SJCRH30 (cell line): ENCODE measurements at places on chromosomes 7 and 10.

GRCh38 chr7:36400606-36401005 is 10.9 kb downstream of the ANLN start:
- no peaks in the 10 kb centered on the region for H3K27me3 ChIP-seq
- H3K4me1 ChIP-seq: no peaks in the 10 kb centered on the region; the same call in 1 of the 2 replicates
- no peak for DNase-seq
- no peak overlapping the region for H3K4me3 ChIP-seq
- peaks cover 92% of the 10 kb centered on the region for H3K36me3 ChIP-seq

GRCh38 chr7:70178787-70179186 is 580.5 kb downstream of the AUTS2 start:
- no peak for DNase-seq
- H3K36me3 ChIP-seq: no peaks in the 10 kb centered on the region

- no peaks in the 10 kb centered on the region for H3K4me1 ChIP-seq
- H3K27ac ChIP-seq: no peak overlapping the region
- no peaks in the 10 kb centered on the region for H3K36me3 ChIP-seq
- no peaks in the 10 kb centered on the region for H3K27me3 ChIP-seq
Measured at GRCh38 chr10:30391266-30391665, 42.2 kb upstream of the MTPAP start.

GRCh38 chr10:930625-931325 is 730 bp downstream of the LARP4B start:
- H3K4me3 ChIP-seq: peak overlapping the region; percentile 64
- H3K36me3 ChIP-seq: no peaks in the 10 kb centered on the region; the same call in 1 of the 2 replicates
- DNase-seq: no peak
- H3K27ac ChIP-seq: no peak overlapping the region; the same call in 1 of the 2 replicates

- no peaks in the 10 kb centered on the region for H3K27me3 ChIP-seq
- H3K4me1 ChIP-seq: peaks cover 5% of the 10 kb centered on the region; the same call in 1 of the 2 replicates
- H3K4me3 ChIP-seq: 0 out of 2 replicates have a peak overlapping the region, but pooled peaks have one; percentile 10
- peak; percentile 64 for DNase-seq
Measured at GRCh38 chr10:84424731-84425167, 96.4 kb downstream of the CCSER2 start.

GRCh38 chr10:66837990-66838389 is 87.8 kb upstream of the LRRTM3 start:
- H3K27ac ChIP-seq: no peak overlapping the region
- H3K4me1 ChIP-seq: peaks cover 4% of the 10 kb centered on the region; the same call in 1 of the 2 replicates
- no peaks in the 10 kb centered on the region for H3K27me3 ChIP-seq
- H3K36me3 ChIP-seq: no peaks in the 10 kb centered on the region
- H3K4me3 ChIP-seq: no peak overlapping the region

GRCh38 chr7:28779954-28780353 is 178.2 kb downstream of the TRIL start:
- DNase-seq: no peak
- peaks cover 14% of the 10 kb centered on the region for H3K4me1 ChIP-seq
- H3K4me3 ChIP-seq: no peak overlapping the region
- no peaks in the 10 kb centered on the region for H3K36me3 ChIP-seq

DNA sequence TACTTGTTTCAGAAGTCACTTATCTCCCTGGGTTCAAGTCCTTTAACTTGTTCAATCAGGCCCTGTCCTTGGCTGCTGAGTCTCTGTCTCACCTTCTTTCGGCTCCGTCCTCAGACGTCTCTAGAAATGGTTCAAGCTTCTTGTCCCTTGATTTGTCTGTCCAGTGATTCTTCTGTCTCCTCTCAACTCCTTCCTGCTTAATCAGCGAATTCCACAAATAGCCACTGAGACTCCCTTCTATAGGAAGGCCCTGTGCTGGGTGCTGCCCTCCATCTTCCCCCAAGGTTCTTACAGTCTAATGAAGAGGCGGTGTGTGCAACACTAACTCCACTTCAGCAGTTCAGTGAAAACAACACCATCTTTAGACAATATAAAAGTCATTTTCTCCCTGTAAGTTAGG is 12.7 kb downstream of the FAM241B start:
- no peaks in the 10 kb centered on the region for H3K36me3 ChIP-seq
- no peaks in the 10 kb centered on the region for H3K27me3 ChIP-seq
- no peak for DNase-seq
- H3K4me1 ChIP-seq: no peaks in the 10 kb centered on the region
- H3K27ac ChIP-seq: no peak overlapping the region

DNA sequence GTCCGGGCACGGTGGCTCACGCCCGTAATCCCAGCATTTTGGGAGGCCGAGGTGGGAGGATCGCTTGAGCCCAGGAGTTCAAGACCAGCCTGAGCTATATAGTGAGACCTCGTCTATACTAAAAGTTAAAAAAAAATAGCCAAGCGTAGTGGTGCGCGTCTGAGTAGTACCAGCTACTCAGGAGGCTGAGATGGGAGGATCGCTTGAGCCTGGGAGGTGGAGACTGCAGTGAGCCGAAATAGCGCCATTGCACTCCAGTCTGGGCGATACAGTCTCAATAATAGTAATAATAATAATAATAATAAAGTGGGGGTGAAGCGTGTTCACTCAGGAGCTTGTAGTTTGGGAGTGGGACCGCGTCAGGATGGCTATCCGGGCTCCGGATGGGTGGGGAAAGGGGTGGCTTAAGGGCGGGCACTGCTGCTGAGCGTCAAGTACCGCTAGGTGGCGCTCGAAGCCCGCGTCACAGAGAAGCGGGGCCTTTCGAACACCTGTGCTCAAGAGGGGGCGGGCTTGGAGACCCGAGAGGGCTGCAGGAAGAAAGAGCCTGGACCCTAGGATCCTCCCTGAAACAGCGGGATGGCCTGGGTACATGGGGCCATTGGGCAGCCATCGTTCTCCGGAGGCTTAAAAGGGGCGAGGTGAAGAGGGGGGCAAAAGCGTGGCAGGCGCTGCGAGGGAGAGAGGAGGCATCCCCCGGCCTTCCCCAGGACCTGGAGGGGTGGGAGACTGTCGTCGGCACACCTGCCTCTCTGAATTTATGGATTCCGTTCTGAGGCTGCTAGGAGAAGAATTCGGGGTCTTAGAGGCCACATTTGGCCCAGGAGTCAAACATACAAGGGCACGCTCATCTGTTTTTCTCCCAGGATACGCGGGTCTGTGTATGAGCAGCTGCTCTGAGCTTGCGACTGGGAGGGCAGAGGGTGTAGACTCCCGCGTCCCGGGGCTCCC is 14.5 kb downstream of the LBX1 start:
- no peaks in the 10 kb centered on the region for H3K27me3 ChIP-seq
- peak overlapping the region; percentile 59 for H3K4me3 ChIP-seq
- no peaks in the 10 kb centered on the region for H3K36me3 ChIP-seq
- peak; percentile 97 for DNase-seq
- H3K4me1 ChIP-seq: peaks cover 11% of the 10 kb centered on the region; the same call in 1 of the 2 replicates
- H3K27ac ChIP-seq: no peak overlapping the region; the same call in 1 of the 2 replicates

DNA sequence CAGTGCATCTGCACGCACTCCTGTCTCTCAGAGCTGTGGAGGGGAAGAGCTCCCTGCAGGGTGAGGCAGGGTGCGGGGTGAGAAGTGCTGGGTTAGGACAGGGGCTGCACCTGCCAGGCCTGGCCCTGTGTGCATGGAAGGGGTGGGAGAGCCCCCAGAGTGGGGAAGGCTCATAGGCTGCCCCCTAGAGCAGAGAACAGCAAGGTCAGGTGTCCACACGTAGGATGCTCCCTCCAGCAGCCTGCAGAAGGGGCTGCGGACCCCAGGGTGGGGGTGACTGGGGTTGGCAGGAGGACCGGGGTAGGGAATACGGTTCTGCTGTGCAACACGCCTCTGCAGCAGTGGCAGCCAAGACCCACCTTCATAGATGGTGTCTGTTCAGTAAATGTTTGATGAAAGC is 208.6 kb downstream of the PTPRN2 start:
- no peak overlapping the region for H3K4me3 ChIP-seq
- H3K27ac ChIP-seq: no peak overlapping the region
- DNase-seq: no peak
- H3K36me3 ChIP-seq: no peaks in the 10 kb centered on the region
- H3K27me3 ChIP-seq: peaks cover 6% of the 10 kb centered on the region; the same call in 1 of the 2 replicates

GRCh38 chr7:32266932-32267475 is 196.8 kb upstream of the PDE1C start:
- peaks cover 21% of the 10 kb centered on the region for H3K27me3 ChIP-seq
- no peak overlapping the region for H3K27ac ChIP-seq
- no peaks in the 10 kb centered on the region for H3K36me3 ChIP-seq
- no peak overlapping the region for H3K4me3 ChIP-seq
- no peaks in the 10 kb centered on the region for H3K4me1 ChIP-seq

- H3K36me3 ChIP-seq: no peaks in the 10 kb centered on the region
- peaks cover 44% of the 10 kb centered on the region for H3K4me1 ChIP-seq
- H3K27me3 ChIP-seq: no peaks in the 10 kb centered on the region
- H3K27ac ChIP-seq: peak overlapping the region; percentile 6; the same call in 1 of the 2 replicates
Measured at GRCh38 chr10:102668326-102669107, 24.2 kb downstream of the TRIM8 start.

DNA sequence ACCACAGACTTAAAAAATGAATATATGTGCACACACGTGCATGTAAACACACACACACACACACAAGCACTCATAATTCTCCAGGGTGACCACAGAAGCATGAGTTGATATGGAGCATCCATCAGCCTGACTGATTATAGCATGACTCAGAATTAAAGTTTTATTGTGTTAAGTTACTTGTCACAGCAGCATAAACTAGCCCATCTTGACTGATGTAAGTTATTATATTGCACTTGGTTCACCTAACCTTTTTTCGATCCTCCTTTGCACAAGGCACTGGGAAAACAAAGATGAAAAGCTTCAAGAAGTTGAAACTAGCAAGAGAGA is 18.8 kb upstream of the SLC35G1 start:
- peaks cover 12% of the 10 kb centered on the region for H3K4me1 ChIP-seq
- H3K36me3 ChIP-seq: no peaks in the 10 kb centered on the region
- no peak for DNase-seq
- H3K4me3 ChIP-seq: no peak overlapping the region
- no peaks in the 10 kb centered on the region for H3K27me3 ChIP-seq

DNA sequence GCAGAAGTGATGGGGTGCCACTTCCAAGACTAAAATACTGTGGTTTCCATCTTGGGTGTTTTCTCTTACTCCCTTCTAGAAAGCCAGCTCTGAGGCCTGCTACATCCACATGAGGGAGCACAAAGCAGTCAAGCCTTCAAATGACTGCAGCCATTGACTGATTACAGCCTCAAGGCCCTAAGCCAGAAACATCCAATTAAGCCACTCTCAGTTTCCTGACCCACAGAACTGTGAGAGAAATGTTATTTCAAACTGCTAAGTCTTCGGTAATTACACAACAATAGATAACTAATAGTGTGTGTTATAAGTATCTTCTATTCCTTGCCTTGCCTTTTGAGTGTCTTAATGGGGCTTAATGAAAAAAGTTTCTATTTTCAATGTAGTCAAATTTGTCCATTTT is 24.8 kb downstream of the BRAF start:
- DNase-seq: no peak
- no peaks in the 10 kb centered on the region for H3K27me3 ChIP-seq
- H3K36me3 ChIP-seq: peaks cover 8% of the 10 kb centered on the region
- H3K4me1 ChIP-seq: peaks cover 3% of the 10 kb centered on the region; the same call in 1 of the 2 replicates
- no peak overlapping the region for H3K27ac ChIP-seq

DNA sequence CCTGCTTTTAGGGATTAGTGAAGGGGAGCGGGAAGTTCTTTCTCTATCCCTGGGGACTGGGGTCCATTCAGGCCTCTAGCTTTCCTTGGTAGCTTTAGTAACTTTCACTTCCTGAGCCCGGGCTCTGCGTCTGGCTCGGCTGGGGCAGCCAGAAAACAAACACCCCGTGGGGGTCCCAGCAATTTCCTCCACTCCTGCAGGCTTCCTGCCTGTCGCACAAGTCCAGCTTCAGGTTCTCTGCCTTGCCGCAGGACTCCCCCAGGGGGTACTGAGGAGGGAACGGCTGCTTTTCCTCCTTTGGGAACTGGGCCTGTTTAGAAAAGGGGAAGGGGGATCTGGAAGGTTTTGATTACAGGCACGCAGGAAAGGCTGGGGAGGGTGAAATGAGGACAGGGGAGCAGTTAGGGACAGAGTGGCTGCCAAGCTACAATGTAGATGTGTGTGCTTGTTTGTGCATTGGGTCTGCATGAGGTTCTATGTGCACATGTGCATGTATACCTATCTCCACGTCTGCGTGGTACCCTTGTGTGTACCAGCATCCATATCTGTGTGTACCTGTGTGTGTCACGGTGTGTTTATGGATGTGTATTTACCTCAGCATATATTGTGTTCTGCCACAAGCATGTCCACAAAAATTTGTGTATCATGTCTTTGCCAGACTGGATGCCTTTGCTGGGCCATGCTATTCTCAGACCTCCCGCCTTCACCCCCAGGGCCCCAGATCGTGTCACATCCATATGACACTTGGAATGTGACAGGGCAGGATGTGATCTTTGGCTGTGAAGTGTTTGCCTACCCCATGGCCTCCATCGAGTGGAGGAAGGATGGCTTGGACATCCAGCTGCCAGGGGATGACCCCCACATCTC is 2.0 kb downstream of the KAZALD1 start:
- H3K4me1 ChIP-seq: peaks cover 19% of the 10 kb centered on the region
- peak overlapping the region; percentile 95 for H3K4me3 ChIP-seq
- DNase-seq: peak; percentile 31
- peak overlapping the region; percentile 99; the same call in 1 of the 2 replicates for H3K27ac ChIP-seq
- no peaks in the 10 kb centered on the region for H3K36me3 ChIP-seq
